ENCODE measurements at places on chromosomes 5 and 9.

DNA sequence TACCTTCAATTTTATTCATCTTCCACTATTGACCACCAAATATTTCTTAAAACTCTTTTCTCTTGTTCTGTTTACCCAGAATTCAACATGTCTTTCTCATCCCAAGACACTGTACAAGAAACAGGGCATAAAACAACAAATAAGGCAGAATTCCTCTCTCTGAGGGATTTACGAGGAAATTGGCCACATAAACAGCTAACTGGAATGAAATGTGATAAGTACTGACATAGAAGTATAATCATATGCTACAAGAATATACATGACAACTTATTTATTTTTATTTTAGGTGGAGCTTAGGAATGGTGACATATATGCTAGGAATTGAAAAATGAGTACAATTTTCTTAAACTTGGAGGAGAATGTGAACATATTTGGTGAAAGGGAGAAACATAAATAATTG lies 48.8 kb upstream of the FBN2 start:
- DNase-seq, result no peak

- DNase-seq, result no peak
Measured at GRCh38 chr9:106716820-106717219, 146.1 kb upstream of the ZNF462 start.

DNA sequence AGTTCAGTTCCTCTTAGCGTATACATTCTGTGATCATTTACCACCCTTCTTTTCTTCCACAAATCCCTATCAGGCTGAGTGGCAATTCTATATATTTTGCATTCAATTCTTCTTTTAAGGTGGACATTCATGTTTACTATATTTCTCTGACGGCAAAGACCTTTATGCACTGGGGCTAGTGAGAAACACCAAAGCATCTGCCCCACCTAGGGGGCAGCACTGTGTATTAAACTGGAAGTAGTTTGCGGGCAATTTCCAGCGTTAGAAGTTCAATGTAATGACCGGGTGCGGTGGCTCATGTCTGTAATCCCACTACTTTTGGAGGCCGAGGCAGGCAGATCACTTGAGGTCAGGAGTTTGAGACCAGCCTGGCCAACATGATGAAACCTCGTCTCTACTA lies 27.9 kb upstream of the FBXL7 start:
- DNase-seq, result no peak

GRCh38 chr5:177403792-177404640 lies 3.6 kb upstream of the PFN3 start:
- DNase-seq, result peak; percentile 68

- DNase-seq, result no peak
Measured at GRCh38 chr5:102651466-102651865, 103.6 kb upstream of the PAM start.

- DNase-seq, result no peak
Measured at GRCh38 chr5:143311428-143311827, 92.1 kb downstream of the NR3C1 start.

- no peak for DNase-seq
Measured at GRCh38 chr5:103951776-103952175, 389.2 kb upstream of the NUDT12 start.

- DNase-seq, result no peak
Measured at GRCh38 chr9:84271531-84271900, 69.0 kb downstream of the SLC28A3 start.

DNA sequence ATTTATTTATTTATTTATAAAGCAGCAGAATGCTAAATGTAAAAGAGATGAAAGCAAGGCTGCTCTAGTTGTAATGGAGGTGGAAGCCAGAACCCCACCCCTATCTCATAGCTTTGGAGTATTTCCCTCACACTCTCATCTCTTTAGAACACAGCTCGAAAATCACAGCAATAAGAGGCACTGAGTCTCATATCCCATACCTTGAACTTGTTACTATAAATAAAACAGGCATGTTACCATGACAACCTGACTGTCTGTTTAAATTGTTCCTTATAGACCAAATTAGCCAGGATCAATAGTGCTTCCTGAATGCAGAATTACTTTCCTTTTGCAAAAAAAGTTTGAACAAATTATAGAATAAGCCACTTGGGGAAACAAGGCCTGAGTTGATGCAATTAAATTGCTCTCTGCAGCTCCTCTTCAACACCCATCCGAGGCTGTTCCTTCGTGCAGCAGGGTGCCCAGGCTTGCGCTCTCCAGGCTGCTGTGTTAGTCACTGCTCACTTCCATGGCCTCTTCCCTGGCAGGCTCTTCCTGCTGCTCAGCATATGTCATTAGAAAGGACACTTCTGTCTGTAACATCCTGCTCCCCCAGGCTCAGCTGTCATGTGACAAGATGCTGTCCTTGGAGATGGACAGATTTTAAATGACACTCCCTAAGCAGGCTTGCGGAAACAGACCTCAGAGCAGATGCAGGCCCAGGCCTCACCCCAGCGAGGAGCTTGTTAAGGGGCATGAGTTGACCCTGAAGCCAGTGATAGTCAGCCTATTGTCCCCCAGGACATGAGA lies 120.2 kb downstream of the CARTPT start:
- DNase-seq, result no peak

- no peak for DNase-seq
Measured at GRCh38 chr5:6788439-6788838, 75.2 kb downstream of the TENT4A start.

DNA sequence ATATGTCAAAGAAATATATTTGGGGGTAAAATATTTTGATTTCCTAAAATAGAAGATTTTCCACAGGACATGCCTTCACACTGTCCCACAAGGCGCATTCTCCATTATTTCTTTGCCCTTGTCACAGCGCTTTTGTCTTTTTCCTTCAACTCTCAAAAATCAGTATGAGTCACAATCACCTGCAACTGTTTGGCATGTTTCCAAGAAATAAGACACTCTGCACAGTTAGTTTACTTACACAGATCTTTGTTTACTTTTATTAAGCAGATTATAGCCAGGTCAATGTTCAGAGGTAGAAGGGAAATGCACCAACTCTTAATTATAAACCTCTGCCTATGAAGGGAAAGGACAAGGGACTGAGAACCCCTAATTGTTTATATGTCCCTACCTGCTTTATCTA lies 9.5 kb downstream of the CEMIP2 start:
- no peak for DNase-seq

- no peak for DNase-seq
Measured at GRCh38 chr5:126519637-126520592, 75.1 kb downstream of the ALDH7A1 start.

DNA sequence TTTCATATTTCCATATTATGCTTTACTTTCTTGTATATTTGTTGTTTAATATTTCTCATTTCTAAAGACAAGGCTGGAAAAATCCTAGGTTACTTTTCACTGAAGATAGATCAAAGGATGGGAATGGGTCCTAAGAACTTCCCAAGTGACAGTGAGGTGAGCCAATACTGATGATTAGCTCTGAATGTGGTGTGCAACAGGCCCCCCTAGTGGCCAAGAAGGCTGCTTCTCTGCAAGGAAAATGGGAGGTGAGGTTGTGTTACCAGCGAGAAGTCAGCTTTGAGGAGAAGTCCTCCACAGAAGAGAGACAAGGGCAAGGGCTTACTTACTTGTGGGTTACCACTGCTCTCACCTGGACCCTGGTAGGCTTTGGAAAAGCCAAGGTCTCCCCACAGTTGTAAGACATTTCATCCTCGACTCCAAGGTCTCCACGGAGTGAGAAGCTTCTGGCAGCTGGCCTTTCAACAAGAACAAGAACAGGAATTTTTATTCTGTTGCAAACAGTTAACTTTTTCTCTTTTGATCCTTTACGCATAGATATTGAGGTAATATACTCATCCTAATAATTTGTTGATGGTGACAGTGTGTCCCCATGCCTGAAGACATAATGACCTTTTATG lies 69.9 kb downstream of the MAMDC2 start:
- DNase-seq, result no peak

- DNase-seq, result no peak
Measured at GRCh38 chr5:34694685-34695084, 38.6 kb downstream of the RAI14 start.

DNA sequence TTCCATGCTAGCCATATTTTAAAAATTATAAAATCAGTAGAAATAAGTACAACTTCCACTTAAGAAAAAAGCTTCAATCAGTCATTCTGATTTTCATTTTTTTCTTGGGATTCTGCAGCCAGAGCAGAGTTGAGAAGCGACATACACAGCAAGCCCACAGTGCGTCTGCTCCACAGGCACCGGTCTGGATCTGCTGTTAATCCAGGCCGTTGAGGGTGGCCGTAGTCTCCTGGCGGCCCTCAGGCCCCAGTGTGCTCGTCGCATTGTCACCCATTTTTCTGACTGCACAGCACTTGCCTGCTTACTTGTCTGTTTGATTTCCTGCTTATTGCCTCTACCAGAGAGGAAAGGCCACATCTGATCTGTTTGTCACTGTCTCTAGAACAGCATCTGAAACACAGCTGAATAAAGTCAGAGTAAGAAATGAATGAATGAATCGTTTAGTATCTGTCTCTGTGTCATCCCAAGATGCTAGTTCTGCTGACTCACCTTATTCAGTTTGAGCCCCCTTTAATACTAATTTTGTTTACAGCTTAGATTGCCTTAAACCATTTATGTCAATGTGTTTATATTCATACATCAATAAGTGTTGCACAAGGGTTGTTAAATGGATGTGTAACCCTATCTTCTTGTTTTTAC lies 11.6 kb upstream of the ASPN start:
- no peak for DNase-seq

GRCh38 chr5:126188804-126189203 lies 234.4 kb upstream of the GRAMD2B start:
- DNase-seq, result no peak

DNA sequence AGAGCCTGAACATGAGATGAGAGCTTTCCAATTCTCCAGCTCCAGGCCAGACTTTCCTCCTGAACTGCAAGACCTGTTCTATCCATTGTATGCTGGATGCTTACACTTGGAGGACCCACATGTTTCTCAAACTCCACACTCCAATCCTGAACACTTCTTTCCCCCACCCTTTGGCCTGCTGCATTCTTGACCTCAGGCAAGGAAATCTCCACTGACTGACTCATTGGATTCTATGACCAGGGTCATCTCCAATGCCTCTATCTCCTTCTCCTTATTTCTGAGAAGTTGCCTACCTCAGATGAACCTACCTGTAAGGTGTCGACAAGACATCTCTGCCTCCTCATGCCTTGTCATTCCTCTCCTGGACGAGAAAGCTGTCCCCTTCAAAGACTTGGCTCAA lies 153.6 kb downstream of the CRB2 start:
- no peak for DNase-seq

DNA sequence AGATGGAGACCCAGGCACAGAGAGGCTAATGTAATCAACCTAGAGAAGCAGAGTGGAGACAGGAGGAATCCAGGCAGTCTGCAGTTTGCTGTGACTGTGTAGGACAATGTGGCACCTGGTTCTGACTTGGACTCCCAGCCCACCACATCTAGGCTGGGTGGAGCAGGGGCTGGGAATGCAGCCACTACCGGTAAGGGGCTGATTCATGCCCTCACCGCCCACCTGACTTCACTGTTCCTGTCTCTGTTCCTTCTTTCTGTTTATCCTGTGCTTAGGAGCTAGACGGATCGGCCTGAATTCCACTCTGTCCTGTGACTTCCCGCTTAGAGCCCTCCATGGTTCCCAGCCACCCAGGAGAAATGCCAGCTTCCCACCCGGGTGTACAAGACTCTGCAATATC lies 2.6 kb downstream of the PDLIM4 start:
- DNase-seq, result no peak

DNA sequence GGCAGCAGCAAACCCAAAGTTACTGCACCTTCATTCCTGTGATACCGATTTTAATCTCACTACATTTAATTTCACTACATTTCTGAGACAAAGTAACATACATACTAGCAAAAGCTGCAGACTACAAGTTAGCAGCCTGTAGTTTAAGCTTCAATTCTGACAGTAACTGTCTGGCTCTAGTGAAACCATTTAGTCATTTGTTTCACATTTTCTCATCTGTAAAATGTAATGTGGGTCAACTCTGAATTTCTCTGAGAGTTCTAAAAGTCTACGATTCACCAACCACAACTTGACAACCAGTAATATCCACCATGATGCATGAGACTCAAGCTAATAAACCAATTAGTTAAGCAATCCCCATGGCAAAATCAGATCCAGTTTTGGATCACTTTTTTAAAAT lies 408.9 kb downstream of the PDE4D start:
- DNase-seq, result no peak

DNA sequence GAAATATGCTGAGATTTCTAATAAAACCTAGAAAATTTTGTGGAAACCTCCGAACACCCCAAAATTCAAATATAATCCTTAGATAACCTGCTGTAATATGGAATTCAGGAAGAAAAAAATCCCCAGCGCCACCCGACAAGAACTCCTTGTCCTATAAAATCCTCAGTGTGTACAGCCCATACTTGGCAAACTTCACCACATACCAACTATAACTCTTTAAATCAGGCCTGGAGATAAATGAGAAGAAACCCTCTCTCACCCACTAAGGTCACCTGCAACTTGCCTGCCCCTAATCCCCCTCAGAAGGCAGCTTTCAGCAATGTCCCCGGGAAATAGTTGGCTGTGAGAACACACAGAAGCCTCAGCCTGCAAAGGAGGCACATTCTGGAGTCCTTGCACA lies 90.5 kb downstream of the SH3TC2 start:
- no peak for DNase-seq

- no peak for DNase-seq
Measured at GRCh38 chr9:31573561-31573960, 810.9 kb upstream of the ACO1 start.

DNA sequence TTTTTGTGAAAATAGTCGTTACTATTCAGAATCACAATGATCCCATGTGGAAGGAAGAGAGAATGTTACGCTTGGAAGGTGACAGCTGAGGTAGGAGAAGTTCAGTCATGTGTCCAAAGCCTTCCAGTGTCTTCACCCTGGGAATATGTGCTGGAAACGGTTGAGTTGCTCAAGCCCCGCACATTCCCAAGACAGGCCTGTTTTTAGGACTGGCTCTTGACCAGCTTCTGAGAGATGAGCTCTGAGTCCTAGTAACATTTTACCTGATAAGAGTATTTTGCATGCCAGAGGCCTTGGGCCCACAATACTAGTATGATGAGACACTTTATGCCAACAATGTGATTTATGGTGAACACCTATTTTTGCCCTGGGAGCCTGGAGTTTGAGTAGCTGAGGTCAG lies 101.7 kb downstream of the LMNB1 start:
- no peak for DNase-seq

DNA sequence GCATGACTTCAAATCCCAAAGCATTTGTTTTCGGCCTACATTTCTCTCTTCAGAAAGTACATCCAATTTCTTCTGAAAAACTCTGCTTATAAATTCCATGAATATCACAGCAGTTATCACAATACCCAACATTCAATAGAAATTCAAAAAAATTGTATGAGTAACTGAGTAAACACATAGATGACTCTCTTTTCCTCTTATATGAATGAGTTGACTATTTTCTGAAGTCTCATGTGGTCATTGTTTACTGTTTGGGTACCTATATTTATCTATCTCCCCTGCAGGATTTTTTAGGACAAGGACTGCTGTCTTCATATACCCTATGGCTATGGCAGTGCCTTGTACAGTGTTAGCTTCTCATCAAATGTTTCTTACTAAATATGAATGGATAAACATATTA lies 157.1 kb downstream of the HTR1A start:
- DNase-seq, result no peak

DNA sequence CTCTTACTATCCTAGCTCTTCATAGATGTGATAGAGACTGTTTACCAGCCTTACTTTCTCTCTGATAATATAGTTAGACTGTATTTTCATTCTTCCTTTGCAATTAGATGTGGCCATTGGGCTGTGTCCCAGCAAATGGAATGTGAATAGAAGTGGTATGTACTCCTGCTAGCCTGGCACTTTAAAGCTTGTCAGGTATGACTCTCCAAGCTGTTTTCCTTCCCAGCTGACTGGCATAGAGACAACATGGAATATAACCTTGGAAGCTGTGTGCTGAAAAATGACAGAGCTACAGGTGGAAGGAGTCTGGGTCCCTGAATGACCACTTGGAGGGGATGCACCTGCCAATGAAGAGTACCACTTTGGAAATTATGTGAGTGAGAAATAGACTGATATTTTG lies 116.2 kb downstream of the DIRAS2 start:
- DNase-seq, result peak; percentile 3

Measured in NCI-H1092 (cell line).